ENCODE measurements at places on chromosomes 3 and 15.

GRCh38 chr3:166052440-166052839 is 215.2 kb upstream of the BCHE start:
- DNase-seq = no peak

GRCh38 chr3:195172896-195173295 is 98.1 kb downstream of the XXYLT1 start:
- no peak for DNase-seq

GRCh38 chr3:161305095-161305991 is 66.0 kb downstream of the SPTSSB start:
- no peak for DNase-seq

DNA sequence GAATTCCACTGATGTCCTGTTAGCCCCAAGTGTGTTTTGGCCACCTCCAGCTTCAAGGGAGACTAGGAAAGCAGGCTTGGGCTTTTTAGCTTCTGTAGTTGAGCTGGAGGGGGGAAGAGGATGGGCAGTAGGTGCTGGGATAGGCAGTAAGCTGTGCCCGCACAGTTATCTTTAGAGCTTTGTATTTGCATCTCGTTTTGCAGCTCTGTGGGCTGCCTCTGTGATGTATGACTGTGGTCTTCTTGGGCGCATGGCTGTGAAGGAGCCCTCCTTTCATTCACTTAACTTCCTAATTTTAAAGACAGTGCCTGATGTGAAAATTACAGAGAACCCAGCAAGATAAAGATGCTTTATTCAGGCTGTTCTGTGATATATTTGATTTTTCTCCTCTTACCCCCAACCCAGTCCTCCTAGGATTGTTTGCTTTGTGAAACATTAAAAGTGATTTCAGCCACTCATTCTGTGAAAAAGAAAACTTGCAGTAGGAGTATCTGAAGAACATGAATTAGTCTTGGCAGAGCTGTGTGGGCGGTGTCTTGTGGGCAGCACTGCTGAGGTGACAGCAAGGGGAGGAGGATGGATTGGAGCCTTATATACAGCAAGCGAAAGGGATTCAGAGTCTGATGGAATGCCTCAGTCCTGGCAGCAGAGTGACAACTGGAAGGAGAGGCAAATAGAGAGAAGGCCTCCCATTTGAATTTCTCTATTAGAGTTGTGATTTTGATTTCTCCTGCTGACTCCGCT is 74.3 kb downstream of the LARS2 start:
- DNase-seq = no peak

DNA sequence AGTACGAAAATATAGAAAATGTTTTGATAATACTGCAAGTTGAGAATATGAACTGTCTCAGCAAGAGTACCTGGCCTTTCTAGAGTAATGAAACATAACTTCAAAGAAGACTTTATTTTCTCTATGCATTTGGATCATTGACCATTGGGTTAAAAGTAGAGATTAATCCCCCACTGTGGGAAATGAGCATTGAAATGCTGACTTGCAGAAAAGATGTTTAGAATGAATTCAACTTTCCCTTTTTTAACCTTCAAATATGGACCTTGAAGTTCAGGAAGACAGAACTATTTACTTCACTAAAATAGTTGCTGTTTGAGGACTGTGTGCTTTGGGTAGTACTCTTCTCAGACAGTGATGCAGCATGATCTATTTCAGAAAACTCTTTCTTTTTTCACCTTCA is 75.7 kb downstream of the NLGN1 start:
- no peak for DNase-seq

GRCh38 chr3:31448882-31449243 is 83.9 kb upstream of the STT3B start:
- DNase-seq = no peak

DNA sequence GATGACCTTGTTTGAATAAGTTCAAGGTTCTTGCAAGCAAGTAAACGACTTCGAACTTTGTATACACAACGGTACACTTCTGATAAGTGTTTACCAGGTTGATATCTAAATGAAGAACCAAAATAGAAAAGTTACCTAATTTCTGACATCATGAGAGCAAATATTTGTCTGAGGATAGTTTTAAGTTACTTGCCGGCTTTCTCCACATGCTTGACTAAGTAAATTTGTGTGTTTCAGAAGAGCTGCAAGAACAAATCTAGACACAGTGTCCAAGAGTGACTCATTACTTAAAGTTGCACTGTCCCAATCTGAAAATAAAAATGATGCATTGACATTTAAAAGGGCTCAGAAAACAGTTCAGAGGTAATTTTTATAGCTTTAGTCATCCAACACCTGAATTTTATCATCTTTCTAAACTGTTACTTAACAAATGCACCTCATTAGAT is 115.1 kb downstream of the HERC1 start:
- DNase-seq = no peak

DNA sequence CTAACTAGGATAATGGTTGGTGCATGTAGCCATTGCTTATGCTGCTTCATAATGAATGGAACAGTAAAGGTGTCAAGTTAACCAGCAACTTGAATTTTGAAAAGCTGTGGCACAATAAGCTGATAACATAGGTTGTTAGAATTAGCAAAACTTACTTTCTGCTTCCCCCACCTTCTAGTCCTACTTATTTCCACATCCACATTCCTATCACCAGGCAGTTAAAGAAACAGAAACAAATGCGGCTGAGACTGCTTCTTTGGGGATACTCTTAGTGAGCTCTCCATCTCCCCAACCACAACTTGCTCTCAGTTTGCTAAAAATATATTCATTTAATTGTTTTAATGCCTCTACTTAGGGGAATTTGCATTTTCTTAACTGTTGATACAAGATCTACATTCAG is 215.1 kb downstream of the TIGIT start:
- no peak for DNase-seq

DNA sequence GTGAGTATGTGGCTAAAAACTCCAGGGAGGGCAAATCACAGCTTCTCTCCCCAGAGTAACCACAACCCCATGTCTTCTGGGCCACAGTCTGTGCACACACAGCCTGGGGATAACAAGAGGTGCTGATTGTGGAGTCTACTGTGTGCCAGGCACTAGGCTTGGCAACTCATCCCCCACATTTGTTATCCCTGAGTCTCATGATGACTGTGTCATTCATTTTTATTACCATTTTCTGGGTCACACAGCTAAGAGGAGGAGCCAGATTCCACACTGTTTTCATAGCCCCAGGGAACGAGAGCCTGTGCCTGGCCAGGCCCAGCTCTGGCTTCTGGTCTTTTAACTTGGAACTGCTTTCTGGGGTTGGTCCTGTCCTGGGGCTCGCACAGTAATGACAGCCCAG is 34.5 kb downstream of the ESYT3 start:
- DNase-seq = no peak

GRCh38 chr3:98013411-98014267 is 21.5 kb downstream of the GABRR3 start:
- peak; percentile 16 for DNase-seq

- DNase-seq = no peak
Observed at GRCh38 chr3:32200490-32200889, 38.0 kb upstream of the CMTM8 start.

DNA sequence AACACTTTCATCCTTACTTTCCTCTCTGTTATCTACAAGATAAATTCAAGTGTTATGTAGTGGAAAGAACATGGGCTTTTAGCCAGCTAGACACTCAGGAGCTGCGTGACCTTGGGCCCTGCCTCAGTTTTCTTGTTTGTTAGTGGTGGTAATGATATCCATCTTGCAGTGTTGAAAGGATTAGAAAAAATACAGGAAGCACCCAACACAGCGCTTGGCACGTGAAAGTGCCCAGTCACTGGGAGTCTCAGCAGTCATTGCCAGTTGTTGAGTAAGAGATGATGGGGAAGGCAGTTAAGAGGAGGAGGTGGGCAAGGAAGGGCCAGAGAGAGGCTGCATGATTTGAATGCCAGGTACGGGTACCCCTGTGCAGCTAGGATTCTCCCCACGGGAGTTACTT is 5.3 kb downstream of the PDIA5 start:
- no peak for DNase-seq

GRCh38 chr15:34185666-34186065 is 24.2 kb downstream of the KATNBL1 start:
- no peak for DNase-seq

DNA sequence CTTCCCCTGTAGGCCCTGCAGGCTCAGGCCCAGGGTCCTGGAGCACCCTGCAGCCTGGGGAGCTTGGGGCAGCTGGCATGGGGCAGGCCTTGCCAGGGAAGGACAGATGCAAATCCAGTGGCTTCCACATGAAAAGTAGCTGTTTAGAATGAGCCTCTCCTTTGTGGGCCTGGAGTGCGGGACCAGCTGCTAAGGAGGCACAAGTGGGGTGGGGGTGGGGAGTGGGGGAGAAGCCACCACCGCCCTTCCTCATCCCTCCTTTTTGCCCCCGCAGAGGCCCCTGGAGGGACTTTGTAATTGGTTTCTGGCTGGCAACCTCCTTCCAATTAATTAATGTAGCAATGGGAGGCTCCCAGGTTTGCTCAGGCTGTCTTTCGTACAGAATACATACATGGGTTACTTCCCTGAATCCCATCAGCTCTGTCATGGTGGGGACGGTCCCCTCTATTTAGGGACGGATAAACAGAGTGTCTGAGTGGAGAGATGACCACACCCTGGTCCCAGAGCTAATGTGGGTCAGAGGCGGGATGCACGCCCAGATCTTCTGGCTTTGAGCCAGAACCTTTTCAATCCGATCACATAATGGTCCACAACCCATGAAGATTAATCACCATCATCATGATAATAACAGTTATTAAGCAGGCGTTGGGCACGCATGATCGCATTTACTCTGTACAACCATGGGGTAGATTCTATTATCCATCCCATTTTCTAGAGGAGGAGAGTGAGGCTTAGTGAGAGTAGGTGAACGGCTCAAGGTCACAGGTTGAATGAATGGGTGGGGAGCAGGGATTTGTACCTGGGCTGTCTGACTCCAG is 6.2 kb downstream of the CORO2B start:
- DNase-seq = no peak

GRCh38 chr15:92651877-92652575 is 3.5 kb downstream of the FAM174B start:
- DNase-seq = no peak

DNA sequence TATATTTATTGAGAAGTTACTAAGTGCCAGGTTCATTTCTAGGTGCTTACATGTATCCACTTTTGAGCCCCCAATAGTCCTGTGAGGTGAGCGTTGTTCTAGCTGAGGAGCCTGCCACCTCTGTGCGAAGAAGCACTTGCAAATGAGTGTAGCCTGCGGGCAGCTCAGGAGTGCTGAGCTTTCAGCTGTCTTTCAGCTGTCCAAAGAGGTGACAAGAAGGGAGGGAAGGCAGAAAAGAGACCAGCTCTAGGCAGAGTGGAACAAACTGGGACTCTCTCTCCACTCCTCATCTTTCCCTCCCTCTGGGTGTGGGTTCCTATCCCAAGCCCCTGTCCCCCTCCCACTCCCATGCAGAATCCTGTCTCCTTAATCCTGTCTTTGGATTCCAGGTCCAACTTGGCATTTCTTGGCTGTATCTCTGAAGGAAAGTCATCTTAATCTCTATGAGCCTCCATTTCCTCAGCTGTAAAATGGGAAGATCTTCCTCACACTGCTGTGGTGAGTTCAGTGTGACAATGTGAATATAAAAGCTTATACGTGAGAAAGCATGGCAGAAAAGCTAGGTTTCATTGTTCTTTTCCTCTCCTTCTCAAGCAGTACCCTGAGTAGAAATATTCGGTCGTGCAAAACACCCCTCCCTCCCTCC is 6.7 kb upstream of the SRP14 start:
- DNase-seq = no peak

GRCh38 chr3:60912876-60913275 is 338.4 kb downstream of the FHIT start:
- DNase-seq = no peak

GRCh38 chr3:186732169-186732766 is 15.1 kb downstream of the KNG1 start:
- no peak for DNase-seq
